Lung (tissue), 17 donors: ENCODE measurements at places on chromosomes 7 and 10. TPM values are rescaled to one million over a fixed set of nuclear protein-coding genes. Genes with fewer than 3 reads are reported as not detected.

Gene IL6
- 2.7 TPM for total RNA-seq

GRCh38 chr10:78384049-78384431 lies 350.4 kb downstream of the RPS24 start:
- DNase-seq = peak; percentile 47

Gene DGKI
- 0.52 TPM for total RNA-seq

Gene MYOZ1
- 2.4 TPM for total RNA-seq

DNA sequence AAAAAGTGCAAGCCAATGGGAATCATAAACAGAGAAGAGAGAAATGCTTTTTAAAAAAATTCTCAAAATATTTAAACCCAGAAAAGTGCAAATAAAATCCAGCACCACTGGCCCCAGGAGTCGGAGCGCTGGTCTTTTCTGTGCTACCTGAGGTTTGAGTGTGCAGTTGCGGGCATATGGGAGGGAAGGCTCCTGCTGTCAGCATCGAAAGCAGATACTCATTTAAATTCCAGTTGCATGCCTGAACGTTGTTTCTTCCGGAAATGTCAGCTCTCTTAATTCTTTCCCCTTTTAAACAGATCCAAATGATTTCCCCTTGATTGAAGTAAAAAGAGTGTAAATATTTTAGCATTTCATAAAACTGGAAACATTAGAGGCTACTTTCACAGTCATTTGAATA lies 240.5 kb upstream of the GPR26 start:
- no peak for DNase-seq

DNA sequence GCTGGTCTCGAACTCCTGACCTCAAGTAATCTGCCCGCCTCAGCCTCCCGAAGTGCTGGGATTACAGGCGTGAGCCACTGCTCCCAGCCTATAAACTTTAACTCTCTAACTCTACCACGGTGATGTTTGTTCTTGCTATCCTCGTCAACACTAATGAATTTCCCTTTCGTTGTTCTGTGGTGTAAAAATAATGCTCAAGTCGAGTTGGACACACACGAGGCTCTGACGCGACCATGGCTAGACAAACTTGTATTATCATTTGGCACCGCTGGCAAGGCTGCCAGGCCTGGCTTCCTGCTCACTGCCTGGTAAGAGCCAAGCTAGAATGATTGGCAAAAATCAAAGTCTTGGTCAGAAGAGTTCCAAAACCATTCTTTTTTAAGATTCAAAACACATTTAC lies 167.0 kb upstream of the KLF6 start:
- no peak for DNase-seq

DNA sequence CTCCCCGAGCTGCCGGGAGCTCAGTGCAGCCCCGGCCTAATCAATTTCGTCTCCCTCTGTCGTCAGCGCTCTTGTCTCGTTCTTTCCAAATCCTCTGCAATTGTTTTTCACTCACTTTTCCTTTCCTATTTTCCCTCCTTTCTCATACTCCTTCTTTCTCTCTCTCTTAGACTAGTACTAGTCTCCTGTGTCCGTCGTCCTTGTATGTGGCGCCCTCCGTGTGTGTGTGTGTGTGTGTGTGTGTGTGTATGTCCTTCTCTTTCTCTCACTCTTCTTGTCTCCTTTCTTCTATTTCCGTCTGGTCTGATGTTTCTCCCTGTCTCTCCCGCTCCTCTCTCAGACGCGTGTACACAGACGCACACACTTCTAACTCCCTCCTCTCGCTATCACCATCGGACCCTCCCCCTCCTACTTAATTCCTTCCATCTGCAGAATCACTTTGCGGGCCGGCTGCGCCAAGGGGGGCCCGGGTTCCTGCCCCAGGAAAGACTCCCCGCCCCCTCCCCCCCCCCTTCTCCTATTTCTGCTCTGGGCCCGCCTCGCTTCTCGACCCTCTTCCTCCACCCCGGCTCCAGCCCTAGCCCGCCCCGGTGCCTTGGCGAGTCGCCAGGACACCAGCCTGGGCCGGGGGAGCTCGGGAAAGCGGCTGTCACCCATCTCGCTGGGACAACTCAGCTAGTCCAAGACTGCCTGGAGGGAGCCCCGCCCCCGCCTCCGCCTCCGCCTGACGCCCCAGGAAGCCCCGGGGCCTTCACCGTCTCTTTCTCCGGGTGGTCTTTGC lies 743 bp upstream of the ZCCHC24 start:
- DNase-seq = peak; percentile 96

DNA sequence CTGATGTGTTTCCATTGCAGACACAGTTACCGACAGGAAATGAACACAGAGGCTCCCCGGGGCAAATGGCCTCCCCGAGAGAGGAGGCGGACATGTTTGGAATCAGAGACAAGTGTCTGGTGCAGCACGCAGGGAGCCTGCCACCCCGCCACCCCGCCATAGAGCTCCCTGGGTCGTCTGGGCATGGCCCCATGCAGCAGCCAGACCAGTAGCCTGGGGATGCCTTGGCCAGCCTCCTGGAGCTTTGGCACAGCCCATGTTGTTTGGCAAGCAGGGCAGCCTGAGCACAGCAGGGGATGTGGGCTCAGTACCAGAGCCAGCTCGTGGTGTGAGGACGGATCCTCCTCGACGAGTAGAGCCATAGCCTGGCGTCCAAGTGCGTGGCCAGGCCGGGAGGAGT lies 80.8 kb downstream of the NKX6-2 start:
- DNase-seq = no peak

Gene ADIRF
- 61.4 TPM for total RNA-seq
